ENCODE measurements at places on chromosomes 2 and 18.
A peak's percentile ranks its signal among the peaks of the same experiment; 100 is the strongest.

- DNase-seq: no peak
These were observed 11.8 kb upstream of the TWSG1 start for GRCh38 chr18:9322744-9323143.

- no peak for DNase-seq
These were observed 40.4 kb upstream of the NETO1 start for GRCh38 chr18:72908181-72908580.

- peak; percentile 3 for DNase-seq
These were observed 19.0 kb upstream of the CCNYL1 start for GRCh38 chr2:207692206-207693065.

GRCh38 chr2:171174075-171174474 is 13.4 kb upstream of the TLK1 start:
- no peak for DNase-seq

DNA sequence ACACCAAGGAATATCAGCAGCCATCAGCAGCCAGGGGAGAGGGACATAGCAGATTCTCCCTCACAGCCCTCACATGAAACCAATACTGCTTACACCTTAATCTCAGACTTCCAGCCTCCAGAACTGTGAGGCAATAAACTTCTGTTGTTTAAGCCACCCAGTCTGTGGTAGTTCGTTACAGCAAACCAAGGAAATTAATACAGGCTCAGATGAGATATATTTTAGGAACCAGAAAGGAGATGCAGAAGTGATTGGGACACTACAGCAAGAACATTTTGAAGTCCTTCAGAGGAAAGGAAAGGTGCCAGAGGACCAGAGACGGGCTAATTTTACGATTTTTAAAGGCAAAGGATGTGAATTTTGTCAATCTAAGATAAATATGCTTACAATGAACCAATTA is 60.6 kb downstream of the IKZF2 start:
- DNase-seq: no peak
